ENCODE measurements at places on chromosomes 16 and 17.

- no peak for DNase-seq
These were observed 35.8 kb downstream of the CPPED1 start for GRCh38 chr16:12767897-12768296.

- DNase-seq, result no peak
These were observed 1.1 kb downstream of the ST6GALNAC2 start for GRCh38 chr17:76584427-76585032.

GRCh38 chr16:4246777-4247459, 5.0 kb upstream of the SRL start:
- no peak for DNase-seq

DNA sequence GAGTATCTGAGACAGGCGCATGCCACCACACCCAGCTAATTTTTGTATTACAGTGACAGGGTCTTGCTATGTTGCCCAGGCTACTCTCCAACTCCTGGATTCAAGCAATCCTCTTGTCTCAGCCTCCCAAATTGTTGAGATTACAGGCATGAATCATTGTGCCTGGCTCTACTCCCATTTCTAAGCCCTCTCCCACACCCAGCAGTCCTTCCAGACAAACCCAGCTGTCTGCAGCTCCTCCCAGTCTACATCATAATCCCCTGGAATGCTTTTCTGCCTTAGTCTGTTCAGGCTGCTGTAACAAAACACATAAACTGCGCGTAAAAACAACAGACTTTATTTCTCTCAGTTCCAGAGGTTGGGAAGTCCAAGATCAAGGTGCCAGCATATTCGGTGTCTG, 144.5 kb downstream of the GRIN2A start:
- no peak for DNase-seq

DNA sequence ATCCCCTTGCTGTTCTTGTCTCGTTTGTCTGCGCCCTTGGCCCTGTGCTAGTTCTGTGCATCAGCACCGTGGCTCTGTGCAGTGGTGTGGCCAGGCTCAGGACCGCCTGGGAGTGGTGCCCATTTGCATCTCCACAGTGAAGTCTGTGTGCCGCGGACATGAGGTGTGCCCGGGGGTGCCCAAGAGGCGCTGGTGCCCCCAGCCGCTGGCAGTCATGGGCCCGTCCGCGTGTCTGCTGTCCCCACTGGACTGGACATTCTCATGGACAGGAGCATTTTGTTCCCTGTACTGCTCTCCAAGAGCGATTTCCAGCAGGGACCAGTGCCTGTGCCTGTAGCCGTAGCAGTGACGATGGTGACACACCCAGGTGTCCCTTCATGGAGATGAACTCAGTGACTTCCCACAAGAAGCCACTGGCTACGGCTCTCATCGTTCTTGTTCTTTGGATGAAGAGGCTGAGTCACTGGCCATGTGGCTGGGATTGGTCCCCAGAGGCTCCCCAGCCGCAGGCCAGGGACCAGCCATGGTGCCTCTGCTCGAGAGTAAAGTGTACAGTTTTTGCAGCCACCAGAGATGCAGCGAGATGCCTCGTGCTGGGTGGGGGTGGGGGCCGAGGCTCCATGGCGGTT, 13.0 kb upstream of the MC1R start:
- DNase-seq, result no peak

DNA sequence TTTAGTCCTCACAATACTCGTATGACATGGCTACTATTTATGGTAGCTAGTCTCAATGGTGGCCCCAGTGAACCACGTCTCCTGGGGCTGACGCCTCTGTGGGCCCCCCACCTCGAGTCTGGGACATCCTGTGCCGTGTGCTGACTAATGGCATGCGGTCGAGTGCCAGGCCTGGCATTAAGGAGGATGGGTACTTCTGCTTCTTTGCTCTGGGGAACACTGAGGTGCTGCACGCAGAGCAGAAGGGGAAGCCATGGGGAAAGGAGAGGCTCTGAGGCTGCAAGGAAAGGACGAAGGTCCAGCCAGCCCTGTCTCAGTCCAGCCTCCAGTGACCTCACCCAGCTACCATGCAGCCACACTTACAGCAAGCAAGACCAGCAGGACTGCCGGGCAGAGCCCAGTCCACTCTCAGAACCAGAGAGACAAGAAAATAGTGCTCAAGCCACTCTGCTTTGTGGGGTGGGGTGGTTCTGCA, 5.7 kb upstream of the MPRIP start:
- DNase-seq, result no peak

DNA sequence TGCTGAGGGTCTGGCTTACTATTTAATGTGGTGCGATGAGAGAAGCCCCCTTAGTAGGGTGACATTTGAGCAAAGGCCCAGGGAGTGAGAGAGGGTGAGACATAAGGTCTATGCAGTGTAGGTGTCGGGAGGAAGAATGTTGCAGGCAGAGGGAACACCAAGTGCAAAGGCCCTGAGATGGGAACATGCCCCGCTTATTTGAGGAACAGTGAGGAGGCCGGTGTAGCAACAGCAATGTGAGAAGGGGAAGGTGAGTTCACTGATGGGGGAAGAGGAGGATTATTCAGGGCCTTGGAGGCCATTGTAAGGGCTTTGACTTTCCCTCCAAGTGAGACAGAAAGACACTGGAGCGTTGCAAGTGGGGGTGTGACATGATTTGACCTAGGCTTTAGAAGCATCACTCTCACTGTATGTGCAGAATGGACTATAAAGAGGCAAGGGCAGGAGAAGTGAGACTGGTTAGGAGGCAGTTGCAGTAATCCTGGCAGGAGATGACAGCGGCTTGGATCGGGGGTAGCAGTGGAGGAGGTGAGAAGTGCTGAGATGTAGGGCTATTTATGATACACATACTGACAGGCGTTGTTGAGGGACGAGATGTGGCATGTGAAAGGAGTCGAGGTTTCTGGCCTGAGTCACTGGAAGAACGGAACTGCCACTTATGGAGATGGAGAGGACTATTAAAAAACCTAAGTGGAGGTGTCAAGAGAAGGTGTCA, 145.3 kb downstream of the SPECC1 start:
- no peak for DNase-seq

- no peak for DNase-seq
These were observed 618 bp downstream of the GGA3 start for GRCh38 chr17:75260641-75261335.

DNA sequence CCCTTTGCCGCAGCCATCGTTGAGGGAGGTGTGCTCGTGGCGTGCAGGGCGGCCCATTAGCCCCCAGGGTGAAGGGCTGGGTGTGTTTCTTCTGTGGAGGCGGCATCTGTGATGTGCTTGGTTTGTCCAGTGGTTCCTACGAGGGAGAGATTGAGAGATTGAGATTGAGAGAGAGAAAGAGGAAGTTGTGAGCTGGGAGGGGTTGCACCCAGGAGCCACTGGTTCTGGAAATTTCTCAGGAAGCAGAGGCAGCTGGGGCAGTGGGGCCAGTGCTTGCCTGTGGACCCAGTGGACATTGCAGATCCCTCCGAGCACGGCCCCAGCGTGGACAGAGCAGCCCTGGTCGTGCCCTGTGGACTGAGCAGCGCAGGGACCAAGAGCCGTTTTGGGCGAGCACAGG, 72.0 kb upstream of the ZNF750 start:
- DNase-seq, result no peak

- DNase-seq, result no peak
These were observed 194.3 kb downstream of the ZNF423 start for GRCh38 chr16:49661465-49662187.

- no peak for DNase-seq
These were observed 10.9 kb downstream of the HSPB9 start for GRCh38 chr17:42133461-42134041.

DNA sequence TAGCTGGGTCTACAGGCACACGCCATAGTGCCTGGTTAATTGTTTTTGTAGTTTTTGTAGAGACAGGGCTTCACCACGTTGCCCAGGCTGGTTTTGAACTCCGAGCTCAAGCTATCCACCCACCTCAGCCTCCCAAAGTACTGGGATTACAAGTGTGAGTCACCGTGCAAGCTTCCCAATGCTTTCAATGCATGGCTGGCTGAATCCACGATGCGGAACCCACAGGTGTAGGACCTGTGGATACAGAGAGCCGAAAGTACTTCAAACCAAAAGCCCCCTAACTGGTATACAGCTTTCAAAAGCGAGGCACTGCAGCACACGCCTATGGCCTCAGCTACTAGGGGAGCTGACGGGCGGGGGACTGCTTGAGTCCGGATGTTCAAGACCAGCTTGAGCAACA, 44.8 kb downstream of the METTL16 start:
- no peak for DNase-seq

- no peak for DNase-seq
These were observed 44.1 kb upstream of the CBFA2T3 start for GRCh38 chr16:89020925-89021595.
